ENCODE measurements at places on chromosomes 16 and 17.

- no peak for DNase-seq
These were observed 45.0 kb downstream of the SRCIN1 start for GRCh38 chr17:38560503-38561318.

DNA sequence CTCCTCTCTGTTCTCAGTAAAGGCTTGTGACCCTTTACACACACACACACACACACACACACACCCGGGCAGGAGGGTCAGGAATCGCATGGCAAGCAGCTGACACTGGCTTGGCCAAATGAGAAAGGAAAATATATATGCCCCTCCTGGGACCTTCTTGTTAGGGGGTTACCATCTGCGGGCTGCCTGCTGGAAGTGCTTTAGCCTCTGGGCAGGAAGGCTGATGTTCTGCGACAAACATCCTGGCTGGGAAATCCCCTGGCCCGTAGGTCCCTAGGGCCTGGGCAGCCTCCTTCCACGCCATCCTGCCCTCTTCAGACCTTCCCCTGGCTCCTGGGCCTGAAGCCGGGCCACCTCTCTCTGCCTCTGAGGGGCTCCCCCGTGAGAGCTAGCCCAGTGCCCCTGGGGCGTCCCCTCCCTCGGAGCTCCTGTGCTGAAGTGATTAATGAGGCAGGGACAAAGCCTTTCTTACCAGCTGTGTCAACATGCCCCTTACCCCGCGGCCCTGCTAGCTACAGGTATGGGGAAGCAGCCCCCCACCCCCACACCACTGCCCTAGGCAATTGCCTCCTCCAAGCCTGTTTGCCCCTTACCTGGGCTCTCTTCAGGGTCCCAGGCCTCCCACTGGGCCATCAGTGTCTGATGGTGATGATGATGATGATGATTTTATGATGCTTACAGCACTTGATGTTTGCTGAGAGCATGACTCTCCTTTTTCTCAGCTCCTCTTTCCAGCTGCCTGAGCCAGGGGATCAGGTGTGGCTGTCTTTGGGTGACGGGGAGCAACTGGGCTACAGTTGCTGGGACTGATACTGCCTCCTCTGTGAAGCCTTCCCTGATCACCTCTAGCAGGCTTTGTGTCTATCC lies 32.8 kb upstream of the ETV4 start:
- DNase-seq = no peak

DNA sequence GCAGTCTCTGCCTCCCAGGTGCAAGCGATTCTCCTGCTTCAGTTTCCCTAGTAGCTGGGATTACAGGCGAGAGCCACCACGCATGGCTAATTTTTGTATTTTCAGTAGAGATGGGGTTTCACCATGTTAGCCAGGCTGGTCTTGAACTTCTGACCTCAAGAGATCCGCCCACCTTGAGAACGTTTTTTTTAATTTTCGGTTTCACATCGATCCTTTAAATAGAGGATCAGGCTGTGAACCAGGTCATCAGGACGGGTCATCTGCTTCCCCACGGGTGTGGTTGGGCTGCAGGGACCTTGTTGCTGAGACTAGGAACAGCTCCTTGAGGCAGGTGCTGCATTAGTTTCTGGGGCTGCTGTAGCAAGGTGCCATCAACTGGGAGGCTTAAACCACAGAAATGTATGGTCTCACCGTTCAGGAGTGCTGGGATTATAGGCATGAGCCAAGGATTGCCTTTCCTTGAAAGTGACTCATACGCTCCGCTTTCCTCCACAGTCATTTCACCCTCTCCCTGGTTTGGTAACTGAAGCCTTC lies 7.9 kb upstream of the NAGPA start:
- DNase-seq = no peak

- no peak for DNase-seq
These were observed 399.1 kb upstream of the CDH5 start for GRCh38 chr16:65967376-65967775.

- DNase-seq = no peak
These were observed 207.3 kb downstream of the KIF2B start for GRCh38 chr17:54029986-54030385.

DNA sequence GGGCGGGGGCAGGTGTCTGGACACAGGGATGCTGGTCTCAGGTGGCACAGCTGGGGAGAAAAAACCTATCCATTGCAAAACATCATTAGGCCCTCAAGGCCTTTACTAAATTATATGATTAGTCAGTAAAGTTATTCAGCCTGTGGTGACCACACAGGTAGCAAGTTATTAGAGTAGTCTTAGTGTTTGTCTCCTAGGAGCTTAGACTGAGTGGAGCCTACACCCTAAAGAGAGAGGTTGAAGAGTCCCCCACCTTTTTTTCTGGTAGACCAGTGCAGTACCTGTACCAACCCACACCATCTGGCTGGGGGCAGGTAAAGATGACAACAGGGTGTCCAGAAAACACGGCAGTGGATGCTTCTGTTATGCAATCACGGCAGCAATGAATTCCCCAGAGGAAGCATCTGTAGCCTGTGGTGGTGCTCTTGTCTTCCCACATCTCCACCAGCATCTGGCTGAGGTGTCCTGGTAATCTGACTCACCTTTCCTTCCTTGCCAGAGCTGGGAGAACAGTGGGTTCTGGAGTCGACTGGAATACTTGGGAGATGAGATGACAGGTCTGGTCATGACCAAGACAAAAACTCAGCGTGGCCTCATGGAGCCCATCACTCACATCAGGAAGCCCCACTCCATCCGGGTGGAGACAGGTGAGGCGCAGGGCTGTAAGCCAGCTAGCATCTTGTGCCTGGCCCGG lies 11.0 kb downstream of the MYCBPAP start:
- no peak for DNase-seq

DNA sequence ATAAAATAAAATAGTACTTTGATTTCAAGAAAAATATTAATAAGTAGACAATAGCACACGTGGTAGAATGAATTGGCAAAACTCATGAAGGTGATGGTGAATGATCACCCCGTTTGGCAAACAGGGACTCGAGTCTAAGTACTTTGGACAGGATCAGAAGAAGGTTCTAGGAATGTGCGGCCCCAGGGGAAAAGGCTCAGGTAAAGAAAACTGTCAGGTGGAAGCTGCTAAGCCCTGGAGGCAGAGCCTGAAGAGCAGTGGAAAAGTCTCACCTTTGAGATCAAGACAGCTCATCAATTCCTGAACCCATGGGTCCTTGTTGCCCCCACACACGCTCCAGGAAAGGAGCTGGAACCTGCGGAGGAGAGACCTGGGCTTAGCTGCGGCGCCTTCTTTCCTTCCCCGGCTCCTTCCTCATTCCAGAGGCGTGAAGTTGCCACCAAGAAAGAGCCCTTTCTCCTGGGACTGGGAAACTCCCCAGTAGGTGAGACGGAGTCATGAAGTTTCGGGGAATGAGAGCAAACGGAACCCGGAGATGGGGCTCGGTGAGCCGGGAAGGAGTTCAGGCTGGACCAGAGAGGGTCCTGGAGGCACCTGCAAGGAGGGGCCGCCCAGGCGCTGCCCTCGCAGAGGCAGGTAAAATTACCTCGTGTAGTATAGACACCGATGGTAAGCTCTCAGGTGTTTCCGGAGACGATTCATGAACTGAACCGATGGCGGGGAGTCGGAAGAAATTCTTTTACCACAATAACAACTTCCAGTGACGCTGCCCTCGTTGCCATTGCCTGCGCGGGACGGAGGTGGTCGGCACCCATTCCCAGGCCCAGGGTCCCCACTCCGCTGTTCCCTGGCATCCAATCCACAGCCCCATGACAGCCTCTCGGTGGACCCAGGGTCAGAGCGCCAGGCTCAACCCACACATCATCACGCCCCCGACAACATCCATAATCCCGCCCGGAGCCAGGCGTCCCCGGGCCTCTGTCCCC lies 1.2 kb upstream of the ZMYND15 start:
- no peak for DNase-seq

- DNase-seq = no peak
These were observed 82.4 kb downstream of the PLCG2 start for GRCh38 chr16:81861503-81861902.

DNA sequence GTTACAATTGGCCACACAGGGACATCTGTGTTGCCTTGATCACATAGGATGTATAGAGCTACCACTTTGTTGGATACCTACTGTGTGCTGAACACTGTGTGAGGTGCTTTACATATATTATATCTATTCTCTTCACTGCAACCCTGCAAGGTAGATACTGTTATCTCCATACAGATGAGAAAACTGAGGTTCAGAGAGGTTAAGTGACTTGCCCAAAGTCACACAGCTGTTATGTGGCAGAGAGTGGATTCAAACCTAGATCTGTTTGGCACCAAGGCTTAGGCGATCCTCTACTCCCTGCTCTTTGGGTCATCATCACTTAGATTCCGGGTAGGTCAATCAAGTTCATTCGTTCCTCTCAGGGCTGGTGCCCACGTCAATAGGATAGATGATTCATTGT lies 260.5 kb upstream of the IRX3 start:
- DNase-seq = no peak

GRCh38 chr16:25235991-25236390 lies 19.2 kb downstream of the AQP8 start:
- DNase-seq = no peak

DNA sequence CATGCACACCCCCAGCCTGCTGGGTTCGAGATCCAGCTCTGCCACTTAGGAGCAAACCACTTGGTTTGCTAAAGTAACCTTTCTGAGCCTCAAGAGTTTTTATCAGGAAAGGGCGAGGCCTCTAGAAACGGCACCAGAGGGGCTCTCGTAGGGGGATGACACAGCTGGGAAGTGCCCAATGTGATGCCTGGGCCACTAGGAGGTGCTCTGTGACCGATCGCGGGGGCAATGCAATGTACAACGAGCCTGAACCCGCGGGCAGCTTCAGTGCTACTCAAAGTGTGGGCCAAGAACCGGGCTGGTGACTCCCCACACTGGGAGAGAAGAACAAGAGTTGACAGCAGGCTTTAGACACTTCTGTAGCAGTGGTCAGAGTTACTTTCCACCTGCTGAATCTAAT lies 9.4 kb downstream of the C16orf89 start:
- DNase-seq = peak; percentile 44

DNA sequence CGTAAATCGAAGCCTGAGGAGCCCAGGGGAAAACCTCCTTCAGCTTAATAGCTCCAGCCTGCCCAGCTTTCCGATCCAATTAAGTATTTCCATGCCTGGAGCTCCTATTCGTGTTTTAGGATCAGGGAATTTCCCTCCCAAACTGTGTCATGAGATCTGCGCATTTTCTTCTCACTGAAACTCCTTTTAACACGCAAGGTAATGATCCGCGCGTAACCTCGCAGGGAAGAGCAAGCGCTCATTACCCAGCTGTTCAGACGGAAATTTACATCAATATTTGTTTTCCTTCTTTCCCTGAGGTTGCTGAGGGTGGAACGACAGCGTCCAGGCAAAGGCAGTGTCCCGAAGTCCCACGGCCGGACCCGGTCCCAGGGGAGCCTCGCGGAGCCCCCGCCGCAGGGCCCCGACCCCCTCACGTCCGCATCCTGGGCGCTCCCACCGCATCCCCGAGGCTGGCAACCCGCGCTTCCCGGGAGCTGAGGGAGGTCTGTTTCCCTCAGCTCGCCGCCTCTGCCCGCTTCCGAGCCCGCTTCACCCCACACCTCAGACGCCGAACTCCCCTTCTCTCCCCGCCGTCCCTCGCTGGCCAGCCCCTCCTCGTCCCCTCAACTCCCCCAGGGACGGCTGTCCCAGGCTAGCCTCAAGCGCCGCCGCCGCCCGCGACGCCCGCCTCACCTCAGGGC lies 415 bp downstream of the ABCA5 start:
- DNase-seq = no peak

DNA sequence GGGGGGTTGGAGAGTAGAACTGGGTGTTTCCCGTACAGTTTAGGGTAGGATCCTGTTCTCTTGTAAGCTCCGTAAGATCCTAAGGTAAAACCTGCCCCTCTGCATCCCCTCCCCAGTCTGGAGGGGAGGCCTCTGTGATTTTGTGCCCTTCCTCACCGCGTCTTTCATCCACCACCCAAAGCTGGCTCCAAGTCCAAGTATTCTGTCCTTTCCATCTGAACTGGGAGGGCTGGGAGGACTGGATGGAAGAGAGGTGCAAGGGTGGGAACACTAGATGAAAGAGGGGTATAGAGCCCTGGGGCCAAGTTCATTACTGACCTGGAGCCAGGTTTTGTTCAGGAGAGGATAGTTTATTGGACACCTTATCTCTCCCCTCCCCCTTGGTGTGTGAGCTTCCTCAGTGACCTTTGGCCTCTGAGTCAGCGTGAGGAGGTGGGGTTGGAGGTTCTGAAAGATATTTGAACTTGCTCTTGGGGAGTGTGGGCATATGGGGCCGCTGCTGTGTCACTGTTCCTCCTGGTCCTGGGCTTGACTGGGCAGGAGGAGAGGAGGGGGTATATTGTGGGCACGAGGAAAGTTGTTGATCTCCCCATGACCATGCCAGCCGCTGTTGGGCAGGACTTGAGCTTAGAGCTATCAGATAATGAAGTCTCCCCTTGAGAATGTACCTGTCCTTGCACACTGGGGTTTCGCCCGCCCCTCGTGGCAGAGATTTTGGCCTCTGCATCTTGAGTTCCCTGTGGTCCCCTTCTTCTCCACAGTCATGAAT lies 1.6 kb downstream of the LASP1 start:
- DNase-seq = peak; percentile 59

GRCh38 chr16:86389566-86390328 lies 120.6 kb upstream of the FOXF1 start:
- DNase-seq = no peak

DNA sequence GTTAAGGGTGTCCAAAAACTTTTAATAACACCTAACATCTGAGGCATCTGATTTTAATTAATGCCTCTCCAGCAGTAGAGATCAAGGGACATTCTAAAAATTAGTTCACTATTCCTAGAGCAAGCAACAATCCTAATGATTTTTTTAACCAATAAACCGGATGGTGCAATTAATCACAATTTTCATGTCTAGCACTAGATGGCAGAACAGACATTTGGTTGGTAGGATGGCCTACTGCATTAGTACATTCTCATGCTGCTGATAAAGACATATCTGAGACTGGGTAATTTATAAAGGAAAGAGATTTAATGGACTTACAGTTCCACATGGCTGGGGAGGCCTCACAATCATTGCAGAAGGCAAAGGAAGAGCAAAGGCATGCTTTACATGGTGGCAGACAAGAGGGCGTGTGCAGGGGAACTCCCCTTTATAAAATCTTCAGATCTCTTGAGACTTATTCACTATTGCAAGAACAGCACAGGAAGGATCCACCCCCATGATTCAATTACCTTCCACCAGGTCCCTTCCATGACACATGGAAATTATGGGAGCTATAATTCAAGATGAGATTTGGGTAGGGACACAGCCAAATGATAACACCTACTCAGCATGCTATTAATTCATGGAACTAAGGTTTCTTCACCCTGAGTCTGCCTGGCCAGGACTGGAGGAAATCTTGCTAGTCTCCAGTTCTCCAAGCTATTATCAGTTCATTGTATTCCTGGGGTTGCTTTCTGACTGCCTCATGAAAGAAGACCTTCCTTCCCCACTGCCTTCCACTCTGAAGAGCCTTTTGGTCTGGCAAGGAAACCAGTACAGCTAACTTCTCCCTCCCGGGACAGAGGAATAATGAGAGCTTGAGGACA lies 24.8 kb downstream of the HS3ST3A1 start:
- no peak for DNase-seq

GRCh38 chr16:78925083-78925767 lies 675.3 kb downstream of the MAF start:
- DNase-seq = no peak

GRCh38 chr17:82449131-82449882 lies 1.2 kb downstream of the CYBC1 start:
- DNase-seq = peak; percentile 58

Data from stimulated activated CD8-positive, alpha-beta memory T cell treated with anti-CD3 and anti-CD28 coated beads, Interleukin-2, amount 100 ng/mL, for 48 hours (primary cell).